ENCODE measurements at places on chromosomes 16 and 17.

- DNase-seq = no peak
Observed at GRCh38 chr17:4753392-4753791, 13.7 kb upstream of the CXCL16 start.

DNA sequence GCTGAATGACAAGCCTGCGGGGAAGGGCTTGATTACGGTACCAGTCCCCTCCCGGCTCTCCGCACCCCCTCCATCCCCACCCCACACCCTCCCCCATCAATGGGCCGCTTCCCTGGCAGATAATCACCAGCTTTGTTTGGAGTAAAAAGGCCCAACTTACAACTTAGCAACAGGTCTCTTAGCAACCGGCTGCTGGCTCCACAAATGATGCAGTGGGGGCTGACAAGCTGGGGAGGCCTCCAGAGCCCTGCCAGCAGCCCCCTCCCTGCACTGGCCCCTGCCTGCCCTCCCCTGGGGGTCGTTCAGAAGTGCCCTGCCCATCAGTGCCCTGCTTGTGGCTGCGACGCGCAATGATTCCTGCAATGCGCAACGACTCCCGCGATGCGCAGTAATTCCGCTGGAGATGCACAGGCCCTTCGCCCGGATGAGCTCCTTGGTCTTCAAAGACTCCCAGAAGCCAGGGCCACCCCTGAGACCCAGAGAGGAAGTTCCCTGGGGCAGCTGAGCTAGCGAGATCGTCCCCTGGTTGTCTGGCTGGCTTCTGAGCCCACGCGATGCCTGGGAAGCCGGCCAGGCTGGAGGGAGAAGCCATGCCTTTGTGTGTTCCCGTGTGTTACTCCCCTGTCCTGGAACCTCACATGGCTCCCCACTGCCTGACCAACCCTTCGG, 23.3 kb downstream of the CPNE2 start:
- no peak for DNase-seq

- DNase-seq = no peak
Observed at GRCh38 chr17:45287526-45288500, 25.9 kb upstream of the SPATA32 start.

DNA sequence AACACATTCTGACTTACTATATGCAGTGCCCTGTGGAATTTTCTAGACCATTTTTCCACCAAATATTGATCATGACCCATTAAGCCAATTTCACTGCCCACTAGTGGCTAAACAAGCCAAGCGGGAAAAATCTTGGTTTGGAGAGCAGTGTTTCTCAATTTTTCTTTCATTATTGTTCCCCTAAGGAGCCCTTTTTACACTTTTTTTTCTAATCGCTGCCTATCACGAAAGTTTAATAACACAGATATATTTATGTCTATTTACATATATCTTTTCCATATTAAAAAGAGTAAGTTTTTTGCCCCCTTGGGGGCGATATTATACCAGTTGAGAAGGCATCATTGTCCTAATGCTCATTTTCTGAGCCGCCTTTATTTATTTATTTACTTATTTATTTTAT, 10.8 kb upstream of the TLCD3B start:
- DNase-seq = no peak

GRCh38 chr16:20930365-20930690, 29.8 kb downstream of the LYRM1 start:
- DNase-seq = no peak

DNA sequence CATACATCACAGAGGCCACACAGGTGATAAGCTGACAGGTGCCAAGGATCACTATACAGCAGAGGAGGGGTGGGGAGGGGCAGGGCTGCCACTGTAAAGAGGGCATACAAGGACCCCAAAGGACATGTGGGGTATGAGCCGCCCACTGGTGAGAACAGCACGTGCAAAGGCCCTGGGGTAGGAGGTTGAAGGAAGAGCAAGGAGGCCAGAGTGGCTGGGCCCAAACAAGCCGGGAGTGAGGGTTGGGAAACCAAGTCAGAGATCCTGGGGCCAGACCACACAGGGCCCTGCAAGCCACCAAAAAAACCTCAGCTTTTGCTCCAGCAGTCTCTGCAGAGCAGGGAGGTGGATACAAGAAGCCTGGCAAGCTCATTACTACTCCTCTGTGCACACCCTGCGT, 6.5 kb downstream of the NATD1 start:
- no peak for DNase-seq

- DNase-seq = no peak
Observed at GRCh38 chr17:73343168-73343634, 31.4 kb upstream of the CDC42EP4 start.

GRCh38 chr17:76623271-76624146, 20.0 kb downstream of the ST6GALNAC1 start:
- DNase-seq = peak; percentile 65

DNA sequence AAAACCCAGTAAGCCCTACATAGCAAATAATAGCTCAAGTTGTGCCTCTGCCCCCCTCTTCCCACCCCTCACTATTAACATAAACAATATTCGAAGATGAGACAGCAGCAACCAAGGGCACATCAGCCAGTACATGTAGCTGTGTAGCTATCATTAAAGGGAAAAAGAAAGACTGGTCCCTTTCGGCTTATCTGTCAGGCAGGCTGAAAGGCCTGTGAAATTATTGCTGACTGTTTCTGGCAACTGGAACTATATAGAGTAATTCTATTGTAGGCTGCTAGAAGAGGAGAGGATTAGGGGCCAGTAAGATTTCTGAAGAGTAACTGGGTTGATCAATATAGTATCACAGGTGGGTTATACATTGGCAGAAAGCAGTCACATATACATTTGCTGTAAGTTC, 36.5 kb upstream of the RASL10B start:
- no peak for DNase-seq

- DNase-seq = no peak
Observed at GRCh38 chr17:32494621-32495358, 8.0 kb downstream of the CDK5R1 start.

DNA sequence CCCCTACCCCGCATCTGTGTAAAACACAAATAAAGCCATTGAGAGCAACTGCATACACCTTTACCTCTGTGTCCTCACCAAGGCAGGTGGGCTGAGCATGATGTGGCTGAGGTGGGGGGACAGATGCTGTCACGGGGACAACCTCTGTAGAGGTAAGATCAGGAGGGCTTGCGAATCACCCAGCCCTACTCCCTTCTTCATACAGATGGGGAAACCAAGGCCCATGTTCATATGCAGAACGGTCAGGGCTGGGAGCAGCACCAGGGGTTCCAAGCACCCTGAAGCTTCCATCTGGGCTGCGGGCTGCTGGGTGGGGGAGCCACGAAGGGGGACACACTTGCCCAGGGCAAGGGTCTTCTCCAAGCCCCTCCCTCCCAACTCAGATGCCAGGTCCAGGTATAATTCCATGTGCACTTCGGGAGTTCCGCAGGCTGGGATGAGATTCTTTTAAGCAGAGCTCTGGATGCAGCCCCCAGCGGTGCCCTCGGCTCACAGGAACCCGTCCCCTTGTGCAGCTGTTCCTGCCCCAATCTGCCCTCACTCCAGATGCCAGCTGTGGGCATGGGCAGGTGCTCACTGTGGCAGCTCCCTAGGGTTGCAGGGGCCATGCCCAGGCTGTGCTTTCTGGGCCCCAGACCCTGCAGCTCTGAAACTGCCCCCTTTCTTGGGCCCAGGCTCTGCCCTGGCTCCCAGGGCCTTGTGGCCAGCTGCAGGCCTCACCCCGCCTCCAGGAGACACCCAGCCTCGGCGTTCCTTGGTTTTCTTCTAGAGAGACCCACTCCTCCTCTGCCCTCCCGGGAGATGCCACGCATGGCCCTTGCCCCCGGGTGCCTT, 9.6 kb downstream of the CTRB1 start:
- DNase-seq = no peak

- no peak for DNase-seq
Observed at GRCh38 chr16:8795091-8795490, 2.3 kb downstream of the TMEM186 start.

- no peak for DNase-seq
Observed at GRCh38 chr17:59369031-59369975, 37.8 kb downstream of the YPEL2 start.

DNA sequence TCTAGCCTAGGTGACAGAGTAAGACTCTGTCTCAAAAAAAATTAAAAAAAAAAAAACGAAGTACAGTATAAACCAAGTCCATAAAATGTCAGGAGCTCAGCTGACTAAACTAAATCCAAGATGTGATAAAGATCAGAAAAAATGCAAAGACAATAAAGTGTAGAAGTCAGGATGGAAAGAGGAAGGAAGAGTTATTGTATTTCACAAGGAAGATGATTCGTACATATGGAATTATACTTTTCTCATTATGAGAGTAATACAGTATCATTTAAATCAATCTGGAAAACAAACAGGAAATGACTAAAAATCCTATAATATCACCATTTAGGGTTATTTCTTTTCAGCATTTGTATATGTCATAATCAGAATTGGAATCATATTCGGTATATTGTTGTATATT, 11.4 kb upstream of the APOH start:
- no peak for DNase-seq

DNA sequence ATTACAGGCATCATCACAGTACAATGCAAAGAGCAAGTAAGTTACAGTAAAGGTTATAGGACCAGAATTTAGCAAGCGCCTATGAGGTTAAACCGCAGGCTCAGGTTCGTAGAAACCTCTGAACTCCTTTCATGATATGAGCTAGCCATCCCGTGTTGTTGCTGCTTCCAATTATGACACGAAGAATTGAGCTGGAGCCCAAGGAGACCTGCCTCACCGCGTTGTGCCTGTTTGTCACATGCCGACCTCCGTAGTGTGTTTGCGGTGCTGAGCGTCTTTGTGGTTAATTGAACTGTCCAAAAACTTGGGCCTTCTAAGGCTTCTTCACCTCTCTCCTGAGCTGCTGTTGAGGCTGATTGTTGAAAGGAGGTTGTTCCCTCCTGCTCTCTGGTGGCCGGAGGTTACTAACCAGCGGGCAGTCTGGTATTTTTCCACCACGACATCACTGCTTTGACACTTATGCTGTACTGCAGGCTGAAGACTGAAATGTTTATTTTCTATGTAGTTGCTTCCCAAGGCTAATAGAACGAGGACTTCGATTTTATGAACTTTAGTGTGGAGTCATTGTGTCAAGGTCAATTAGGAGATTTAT, 67.5 kb downstream of the SEC14L1 start:
- DNase-seq = no peak

- DNase-seq = no peak
Observed at GRCh38 chr17:70318051-70318450, 148.7 kb downstream of the KCNJ2 start.

- DNase-seq = no peak
Observed at GRCh38 chr17:48787828-48788227, 29.2 kb downstream of the TTLL6 start.

GRCh38 chr16:35523991-35524390, 2064.6 kb downstream of the TP53TG3F start:
- DNase-seq = no peak

GRCh38 chr17:81456798-81457197, 55.8 kb downstream of the ACTG1 start:
- DNase-seq = no peak

DNA sequence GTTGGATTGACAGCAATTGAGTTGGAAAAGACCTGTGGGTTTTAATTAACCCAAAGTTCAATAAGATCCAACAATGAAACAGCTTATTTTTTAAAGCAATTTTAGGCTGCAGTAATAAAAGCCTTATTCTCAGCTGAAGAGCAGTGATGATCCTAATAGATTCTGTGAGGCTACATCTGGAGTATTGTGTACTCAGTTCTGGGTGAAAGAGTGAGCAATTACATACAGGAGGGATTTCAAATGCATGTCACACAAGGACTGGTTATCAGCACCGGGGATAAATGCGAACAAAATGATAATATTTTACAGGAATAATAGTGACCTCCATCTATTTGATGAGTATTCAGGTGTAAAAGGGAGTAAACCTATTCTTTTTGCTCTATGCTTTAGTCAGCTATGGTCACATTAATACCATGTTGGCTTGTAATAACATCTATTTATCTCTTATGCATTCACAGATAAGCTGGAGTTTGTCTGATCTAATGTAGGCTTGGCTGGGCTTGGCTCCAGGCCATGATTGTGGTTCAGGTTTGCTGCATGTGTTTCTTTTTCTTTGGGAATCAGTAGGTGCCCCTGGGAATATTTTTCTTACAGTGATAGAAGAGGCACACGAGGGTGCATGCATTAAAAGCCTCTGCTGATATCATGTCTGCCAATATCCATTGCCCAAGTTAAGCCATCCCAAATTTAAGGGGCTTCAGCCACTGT, 22.2 kb upstream of the TOX3 start:
- DNase-seq = no peak

GRCh38 chr16:57284209-57284951, at the start of gene PLLP:
PLLP (minus strand) TSS chr16:57284672; CDS start chr16:57284540, 132 bp downstream.
- peak; percentile 22 for DNase-seq

GRCh38 chr17:64130559-64131001, 636 bp upstream of the ERN1 start:
- no peak for DNase-seq

GRCh38 chr16:27907457-27907972, 156.0 kb downstream of the GSG1L start:
- DNase-seq = no peak

DNA sequence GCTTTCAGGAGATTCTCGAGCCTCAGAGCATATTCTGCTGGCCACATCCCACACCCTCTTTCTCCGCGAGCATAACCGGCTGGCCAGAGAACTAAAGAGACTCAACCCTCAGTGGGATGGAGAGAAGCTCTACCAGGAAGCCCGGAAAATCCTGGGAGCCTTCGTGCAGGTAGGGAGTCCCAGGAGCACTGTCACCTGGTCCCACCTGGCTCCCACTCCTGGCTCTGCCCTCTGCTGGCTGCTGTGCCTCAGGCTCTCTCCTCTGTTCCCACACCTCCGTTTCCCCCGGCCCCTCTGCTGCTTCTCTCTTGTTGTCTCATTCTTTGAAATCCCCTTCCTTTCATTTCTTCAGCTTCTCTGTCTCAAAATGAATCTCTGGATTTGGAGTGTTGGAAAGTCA, 16.4 kb downstream of the LPO start:
- no peak for DNase-seq

GRCh38 chr16:4537376-4538343, 913 bp downstream of the CDIP1 start:
- DNase-seq = no peak

- no peak for DNase-seq
Observed at GRCh38 chr17:62791767-62792446, 16.2 kb downstream of the MARCHF10 start.

DNA sequence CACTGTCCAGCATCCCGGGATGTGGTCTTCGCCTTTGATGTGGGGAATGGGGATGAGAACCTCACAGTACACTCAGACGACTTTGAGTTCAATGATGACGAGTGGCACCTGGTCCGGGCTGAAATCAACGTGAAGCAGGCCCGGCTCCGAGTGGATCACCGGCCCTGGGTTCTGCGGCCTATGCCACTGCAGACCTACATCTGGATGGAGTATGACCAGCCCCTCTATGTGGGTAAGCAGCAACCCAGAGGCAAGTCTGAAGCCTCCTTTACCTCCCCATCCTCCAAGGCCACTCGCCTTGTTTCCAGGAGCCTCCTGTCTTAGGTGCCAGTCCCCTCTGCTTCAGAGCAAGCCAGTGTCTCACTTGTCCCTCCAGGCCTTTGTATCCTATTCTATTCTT, 10.2 kb downstream of the CNTNAP1 start:
- no peak for DNase-seq
